ENCODE measurements at places on chromosomes 3 and 15.

GRCh38 chr3:169028716-169029115 is 634.8 kb downstream of the MECOM start:
- DNase-seq, result no peak

GRCh38 chr3:58345457-58345856 is 12.8 kb downstream of the PXK start:
- DNase-seq, result no peak

DNA sequence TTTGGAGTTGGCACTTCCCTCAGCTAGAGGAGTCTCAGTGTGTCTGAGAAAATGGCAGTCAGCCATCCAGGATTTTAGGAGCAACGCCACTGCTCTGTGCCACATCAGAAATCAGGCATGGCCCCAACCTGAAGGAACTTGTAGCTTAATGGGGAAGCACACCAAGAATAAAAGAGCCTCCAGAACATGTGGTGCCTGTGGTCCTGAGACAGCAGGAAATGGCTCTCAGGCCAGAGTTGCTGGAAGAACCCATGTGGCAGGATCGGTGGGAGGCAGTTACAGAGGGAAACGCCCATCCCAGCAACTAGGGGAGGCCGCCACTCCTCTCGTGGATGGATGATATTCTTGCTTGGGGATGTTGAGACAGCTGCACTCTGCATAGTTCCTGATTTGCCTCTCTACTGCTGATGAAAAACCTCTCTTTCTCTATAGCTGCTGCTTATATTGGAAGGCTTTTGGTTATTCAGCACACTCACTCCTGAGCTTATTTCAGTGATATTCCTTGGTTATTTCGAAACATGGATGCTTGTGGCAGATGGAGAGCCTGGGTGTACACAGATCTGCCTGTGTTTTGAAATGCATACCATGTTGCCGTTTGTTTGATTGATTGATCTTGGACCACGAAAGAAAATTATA is 52.4 kb downstream of the KLHL25 start:
- DNase-seq, result no peak

- no peak for DNase-seq
Measured at GRCh38 chr3:122397201-122397600, 13.2 kb downstream of the FAM162A start.

DNA sequence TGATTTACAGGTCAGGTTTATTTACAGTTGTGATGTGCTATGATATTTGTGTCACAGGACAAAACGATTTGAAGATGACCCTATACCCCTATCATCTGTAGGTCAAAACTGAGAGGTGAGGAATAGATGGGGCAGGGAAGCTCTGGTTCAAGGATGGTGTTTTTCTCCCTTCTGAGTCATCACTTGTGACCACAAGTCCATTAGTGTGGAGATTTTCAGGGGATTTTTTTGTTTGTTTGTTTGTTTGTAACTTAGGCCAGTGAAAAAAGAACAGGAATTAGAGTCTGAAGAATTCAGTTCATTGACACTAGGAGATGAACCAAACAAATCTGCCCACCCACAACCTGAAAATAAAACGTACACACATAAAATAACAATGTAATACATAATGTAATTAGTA is 62.7 kb upstream of the FAM98B start:
- DNase-seq, result no peak

DNA sequence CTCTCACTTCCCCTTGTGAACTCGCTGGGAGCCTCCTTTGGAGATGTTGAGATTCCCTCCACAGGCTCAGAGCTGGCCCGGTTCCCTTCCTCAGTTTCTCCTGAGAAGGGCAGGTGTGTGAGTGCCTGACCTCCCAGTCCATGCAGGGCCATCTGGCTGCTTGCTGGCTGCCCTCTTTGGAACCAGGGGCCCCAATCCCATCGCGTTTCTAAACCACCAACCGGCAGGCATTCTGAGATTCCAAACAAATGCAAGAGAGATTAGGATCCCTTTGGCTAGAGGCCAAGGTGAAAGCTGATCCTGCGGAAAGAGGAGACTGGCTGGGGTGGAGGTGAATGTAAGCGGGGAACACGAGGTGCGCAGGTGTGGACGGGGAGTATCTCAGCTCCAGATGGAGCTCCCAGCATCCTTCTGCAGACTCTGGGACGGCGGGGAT is 2.9 kb upstream of the PRRT3 start:
- DNase-seq, result peak; percentile 34

DNA sequence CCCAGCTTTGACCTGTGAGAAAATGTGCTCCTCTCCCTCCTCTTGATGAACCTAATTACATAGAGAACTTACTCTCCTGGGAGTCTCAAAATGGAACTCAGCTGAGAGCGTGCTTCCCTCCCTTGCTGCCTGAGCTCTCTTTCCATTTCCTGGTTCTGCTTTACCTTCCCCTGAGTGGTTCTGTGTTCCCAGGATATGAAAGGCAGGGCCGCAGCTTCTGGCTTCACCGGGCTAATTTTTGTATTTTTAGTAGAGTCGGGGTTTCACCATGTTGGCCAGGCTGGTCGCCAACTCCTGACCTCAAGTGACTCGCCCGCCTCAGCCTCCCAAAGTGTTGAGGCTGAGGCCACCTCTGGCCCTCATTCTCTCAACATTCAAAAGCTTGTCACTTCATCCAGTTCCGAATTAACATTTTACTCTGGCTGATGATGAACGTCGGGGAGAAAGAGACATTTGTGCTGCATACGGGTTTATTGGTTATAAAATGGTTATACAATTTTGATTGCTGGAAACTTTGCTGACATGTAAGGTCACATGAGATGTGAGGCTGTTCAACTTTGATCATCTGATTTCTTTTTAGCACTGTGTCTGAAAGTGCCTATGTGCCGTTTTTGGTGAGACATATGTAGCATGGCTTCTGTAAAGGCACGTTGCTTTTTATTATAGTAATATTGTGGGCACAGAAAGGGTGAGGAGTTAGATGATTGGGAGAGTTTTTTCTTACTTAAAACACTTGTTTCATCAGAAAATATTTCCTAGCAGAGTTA is 6.6 kb downstream of the PLS1 start:
- no peak for DNase-seq

DNA sequence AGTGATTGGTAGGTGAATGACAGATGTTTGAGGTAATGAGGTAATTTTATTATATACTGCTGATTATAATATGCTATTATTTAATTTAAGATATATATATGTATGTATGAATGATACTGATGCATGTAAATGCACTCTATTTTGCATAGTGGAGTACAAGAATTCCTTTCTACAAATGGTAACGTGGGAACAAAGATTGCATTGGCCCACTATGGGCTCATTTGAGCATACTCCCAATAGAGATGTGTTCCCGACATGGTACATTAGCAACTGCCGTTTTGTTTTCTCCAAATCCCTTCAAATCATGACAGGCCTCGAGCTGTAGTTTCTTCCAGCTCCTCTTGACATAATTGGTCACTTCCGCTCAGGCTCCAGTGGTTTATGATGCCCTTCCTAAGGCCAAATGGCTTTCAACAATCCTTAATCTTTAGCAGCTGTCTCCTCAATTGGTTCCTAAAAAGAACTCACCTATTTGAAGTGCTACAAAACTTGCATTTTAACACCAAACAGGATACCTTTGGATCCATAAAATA is 266.1 kb downstream of the ADAMTSL3 start:
- no peak for DNase-seq

GRCh38 chr3:96813820-96814650 is at the start of gene EPHA6:
Gene EPHA6 (plus strand): TSS chr3:96814594.
- peak; percentile 32 for DNase-seq

DNA sequence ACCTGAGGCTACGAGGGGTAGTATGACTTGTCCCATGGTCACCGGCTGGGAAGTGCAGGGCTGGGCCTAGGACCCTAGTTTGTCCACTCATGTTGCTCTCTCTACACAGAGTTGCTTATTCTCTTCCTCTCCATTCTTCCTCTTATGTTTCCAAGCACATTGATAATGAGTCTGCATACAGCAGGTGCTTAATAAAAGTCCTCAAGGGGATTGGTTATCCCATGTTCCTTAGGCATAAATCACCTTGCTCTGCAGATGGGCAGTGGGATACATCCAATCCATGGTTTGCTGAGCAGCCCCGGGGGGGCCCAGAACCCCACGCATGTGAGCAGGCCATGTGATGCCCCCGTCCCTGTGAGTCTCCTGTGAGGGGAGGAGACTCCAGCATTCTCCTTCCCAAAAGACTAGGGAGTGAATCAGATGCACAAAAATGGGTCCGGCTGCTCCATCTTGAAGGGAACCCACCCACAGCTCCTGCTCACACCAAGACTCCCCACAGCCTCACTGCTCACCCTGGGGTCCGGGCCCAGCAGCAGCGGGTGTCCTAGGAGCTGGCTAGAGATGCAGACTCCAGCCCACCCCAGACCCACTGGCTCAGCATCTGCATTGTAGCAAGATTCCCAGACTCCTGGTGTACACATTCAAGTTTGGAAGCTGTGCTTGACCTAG is 139.9 kb downstream of the NUP210 start:
- DNase-seq, result no peak

- no peak for DNase-seq
Measured at GRCh38 chr3:45043728-45044299, 17.7 kb downstream of the CLEC3B start.

DNA sequence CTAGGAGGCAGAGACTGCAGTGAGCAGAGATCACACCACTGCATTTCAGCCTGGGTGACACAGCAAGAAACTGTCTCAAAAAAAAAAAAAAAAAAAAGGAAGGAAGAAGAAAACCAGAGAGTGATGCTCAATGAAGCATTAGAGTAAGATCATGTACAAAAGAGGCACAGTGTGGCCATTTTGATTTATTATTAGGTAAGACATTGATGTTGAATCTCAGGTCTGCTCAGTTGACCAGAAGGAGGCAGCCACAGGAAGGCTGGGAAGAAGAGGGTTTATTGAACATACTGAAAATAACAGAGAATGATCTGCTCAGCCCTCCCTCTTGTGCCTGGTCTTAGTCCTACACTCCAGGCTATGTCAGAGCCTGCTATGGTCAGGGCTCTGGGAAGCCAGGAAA is 15.6 kb downstream of the LRRK1 start:
- no peak for DNase-seq

- no peak for DNase-seq
Measured at GRCh38 chr3:122992676-122993075, 34.9 kb downstream of the SEMA5B start.

DNA sequence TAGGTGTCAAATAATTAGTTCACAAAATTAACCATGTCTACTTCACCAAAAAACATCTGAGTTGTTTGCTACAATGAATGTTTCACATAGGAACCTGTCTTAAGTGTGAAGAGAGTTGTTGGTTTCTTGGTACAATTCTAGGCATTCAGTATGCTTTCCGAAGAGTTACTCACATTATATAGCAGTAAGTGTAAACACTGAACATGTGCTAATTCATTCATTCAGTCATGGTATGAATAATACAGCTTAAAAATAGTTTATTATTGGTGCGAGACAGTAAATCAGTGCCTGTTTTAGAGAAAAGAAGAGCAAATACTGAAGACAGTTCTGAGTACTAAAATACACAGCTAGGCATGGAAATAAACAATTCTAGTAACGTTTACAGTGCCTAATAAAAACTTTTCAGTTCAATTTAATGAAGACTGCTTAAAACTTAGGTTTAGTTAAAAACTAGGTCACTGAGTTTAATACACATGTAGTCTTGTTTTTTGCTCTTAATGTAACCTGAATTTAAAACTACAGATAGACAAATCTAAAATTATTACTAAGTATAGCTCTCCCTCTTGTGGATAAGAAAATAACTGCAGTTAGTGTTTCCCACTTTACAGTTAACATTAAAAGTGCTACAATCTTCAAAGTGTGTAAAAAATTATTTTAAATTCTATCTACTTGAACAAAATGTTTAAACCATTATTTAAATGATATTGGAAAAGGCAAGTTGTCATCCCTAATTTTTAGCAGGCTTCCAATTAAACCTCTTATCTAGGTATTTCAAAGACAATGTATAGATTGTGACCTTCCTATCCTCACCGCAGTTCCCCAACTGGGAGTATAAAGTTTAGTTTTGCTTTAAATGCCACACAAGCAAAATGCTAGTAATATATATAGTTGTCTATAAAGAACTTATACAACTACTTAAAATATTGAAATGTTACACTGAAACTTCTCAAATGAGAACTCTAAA is 20.1 kb upstream of the ZCWPW2 start:
- DNase-seq, result peak; percentile 12

- no peak for DNase-seq
Measured at GRCh38 chr3:42213417-42213816, 52.6 kb downstream of the CCK start.

DNA sequence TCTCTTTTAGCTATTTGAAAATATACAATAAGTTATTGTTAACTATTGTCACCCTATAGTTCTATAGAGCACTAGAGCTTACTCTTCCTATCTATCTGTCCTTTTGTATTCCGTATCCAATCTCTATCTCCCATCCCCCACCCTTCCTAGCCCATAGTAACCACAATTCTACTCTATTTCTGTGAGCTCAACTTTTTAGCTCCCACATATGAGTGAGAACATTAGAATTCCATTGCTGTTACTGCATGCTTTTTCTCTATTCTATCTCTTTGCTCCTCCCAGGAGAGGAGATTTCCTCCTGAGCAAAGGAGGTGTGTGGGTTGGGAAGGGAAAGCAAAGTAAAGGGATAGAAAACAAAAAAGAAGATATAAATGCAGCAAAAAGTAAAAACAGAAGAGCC is 105.6 kb upstream of the SLC4A7 start:
- no peak for DNase-seq

DNA sequence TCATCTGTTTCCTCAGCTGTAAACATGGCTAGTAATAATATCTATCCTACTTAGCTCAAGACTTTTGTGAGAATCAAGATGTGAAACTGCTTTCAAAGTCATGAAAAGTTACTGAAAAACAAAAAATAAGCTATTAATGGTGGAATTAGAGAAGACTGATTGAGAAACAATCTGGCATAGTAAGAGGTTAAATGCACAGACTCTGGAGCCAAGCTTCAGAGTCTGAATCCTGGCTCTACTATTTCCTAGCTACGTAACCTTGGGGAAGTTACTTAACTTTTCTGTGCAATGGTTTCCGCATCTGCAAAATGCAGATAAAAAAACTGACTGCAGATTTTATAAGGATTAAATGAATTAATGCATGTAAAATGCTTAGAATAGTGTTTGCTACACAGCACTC is 28.8 kb downstream of the LRRFIP2 start:
- DNase-seq, result no peak

DNA sequence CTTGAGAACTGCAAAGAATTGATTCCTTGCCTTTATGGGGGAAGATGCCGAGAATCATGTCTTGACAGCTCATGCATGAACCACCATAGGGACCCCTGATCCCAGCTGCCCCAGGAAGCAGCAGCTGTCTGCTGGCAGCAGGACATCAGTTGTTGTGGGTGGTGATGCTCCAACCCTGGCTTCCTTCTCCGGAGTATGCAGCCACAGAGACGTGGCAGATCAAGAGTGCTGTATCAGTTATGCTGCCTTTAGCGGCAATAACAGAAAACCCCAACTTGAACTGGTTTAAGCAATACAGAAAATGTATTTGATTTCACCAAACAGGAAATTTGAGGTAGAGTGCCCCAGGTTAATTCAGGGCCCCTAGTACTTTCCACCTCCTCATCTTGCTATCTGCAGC is 92.2 kb upstream of the TNFAIP8L3 start:
- no peak for DNase-seq

DNA sequence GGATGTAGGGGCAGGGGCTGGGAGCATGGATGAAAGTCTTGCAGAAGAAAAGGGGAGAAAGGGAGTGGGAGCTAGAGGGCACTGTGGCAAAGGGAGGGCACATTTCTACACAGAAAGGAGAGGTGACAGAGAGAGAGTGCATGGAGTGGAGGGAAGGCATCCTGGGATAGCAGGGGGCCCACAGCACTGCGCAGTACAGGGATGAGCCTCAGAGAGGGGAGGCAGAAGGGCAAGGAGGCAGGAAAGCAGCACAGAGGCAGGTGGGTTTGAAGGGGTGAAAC is 5.4 kb downstream of the STOML1 start:
- no peak for DNase-seq

Measured in NCI-H526 treated with DMSO at 0.1 percent for 48 hours (cell line).